Cardiac atrium fibroblast (primary cell): ENCODE measurements at places on chromosomes 11 and 22. TPM values are rescaled to one million over a fixed set of nuclear protein-coding genes. Genes with fewer than 3 reads are reported as not detected.

The MS4A7 gene
- total RNA-seq = not detected in 2 replicates

The DEFB131B gene
- total RNA-seq = not detected in 2 replicates

The SMIM38 gene
- not detected in 2 replicates for total RNA-seq

The OR52E8 gene
- total RNA-seq = not detected in 2 replicates

The LRRN4CL gene
- 0.72 and 1.5 TPM in 2 replicates for total RNA-seq

The PSMD13 gene
- total RNA-seq = 115 and 132 TPM in 2 replicates

The CCDC116 gene
- total RNA-seq = 0.16 TPM in 1 of 2 replicates, not detected in the other

The CNGA4 gene
- total RNA-seq = not detected in 2 replicates

The CDC45 gene
- total RNA-seq = 6.1 and 9.4 TPM in 2 replicates

The OR4A16 gene
- total RNA-seq = not detected in 2 replicates

The PANX3 gene
- total RNA-seq = not detected in 2 replicates

The OR6A2 gene
- total RNA-seq = 0.65 and 3.4 TPM in 2 replicates

The RBMXL2 gene
- not detected in 2 replicates for total RNA-seq

The KRTAP5-8 gene
- total RNA-seq = not detected in 2 replicates

The USH1C gene
- not detected in 2 replicates for total RNA-seq

The SLC5A1 gene
- not detected in 2 replicates for total RNA-seq

The WNT7B gene
- total RNA-seq = not detected in 2 replicates

The FDXACB1 gene
- total RNA-seq = 0.97 and 2.0 TPM in 2 replicates

The PIK3IP1 gene
- 12.1 and 14.7 TPM in 2 replicates for total RNA-seq

The CHST1 gene
- 12.3 and 24.9 TPM in 2 replicates for total RNA-seq

The PRG3 gene
- not detected in 2 replicates for total RNA-seq

The TMPRSS6 gene
- not detected in 2 replicates for total RNA-seq

The SYTL2 gene
- 10.7 and 12.6 TPM in 2 replicates for total RNA-seq

The RIMBP3C gene
- total RNA-seq = 0.18 TPM in 1 of 2 replicates, not detected in the other

The SLC22A6 gene
- not detected in 2 replicates for total RNA-seq

The CCDC87 gene
- 0.16 TPM in 1 of 2 replicates, not detected in the other for total RNA-seq

The P4HA3 gene
- total RNA-seq = 8.1 and 18.3 TPM in 2 replicates
